OCI-M1 (cell line): ENCODE measurements at places on chromosomes 3 and 15.

DNA sequence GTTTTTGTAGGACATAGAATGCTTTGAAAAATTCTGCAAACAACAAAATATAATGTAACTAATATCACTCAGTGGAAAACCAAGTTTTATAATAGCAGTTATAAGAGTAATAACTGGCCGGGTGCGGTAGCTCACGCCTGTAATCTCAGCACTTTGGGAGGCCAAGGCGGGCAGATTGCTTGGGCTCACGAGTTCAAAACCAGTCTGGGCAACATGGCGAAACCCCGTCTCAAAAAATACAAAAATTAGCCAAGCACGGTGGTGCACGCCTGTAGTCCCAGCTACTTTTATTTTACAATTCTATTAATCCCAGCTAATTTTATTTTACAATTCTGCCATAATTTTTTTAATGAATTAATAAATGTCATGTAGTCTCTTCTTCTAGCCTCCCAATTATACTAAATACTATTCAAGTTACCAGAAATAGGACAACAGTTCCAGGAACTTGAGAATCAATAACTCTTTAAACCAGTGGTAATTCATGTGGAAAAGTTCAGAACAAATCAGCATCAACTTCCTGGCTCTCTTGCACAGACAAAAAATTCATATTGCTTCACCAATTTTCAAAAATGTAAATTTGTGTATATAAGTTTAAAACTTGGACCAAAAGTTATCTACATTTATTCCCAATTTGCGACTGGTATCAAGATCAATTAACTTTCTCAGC, 2.2 kb downstream of the DENND4A start:
- DNase-seq: peak; percentile 42

GRCh38 chr15:101348643-101349042, 53.6 kb upstream of the SNRPA1 start:
- DNase-seq: no peak

- peak; percentile 48 for DNase-seq
Measured at GRCh38 chr3:186108106-186108940, 566 bp downstream of the ETV5 start.

- no peak for DNase-seq
Measured at GRCh38 chr15:78689626-78690025, 48.6 kb upstream of the CHRNB4 start.

- DNase-seq: peak; percentile 34
Measured at GRCh38 chr3:10169000-10169496, 4.3 kb downstream of the IRAK2 start.

GRCh38 chr3:154971771-154972326, 108.3 kb upstream of the MME start:
- DNase-seq: peak; percentile 61

- peak; percentile 89 for DNase-seq
Measured at GRCh38 chr3:167735233-167736138, at the start of gene SERPINI1. TSS of gene SERPINI1 (plus strand) at chr3:167735721. CDS start at chr3:167789129, 53,408 bp downstream.

DNA sequence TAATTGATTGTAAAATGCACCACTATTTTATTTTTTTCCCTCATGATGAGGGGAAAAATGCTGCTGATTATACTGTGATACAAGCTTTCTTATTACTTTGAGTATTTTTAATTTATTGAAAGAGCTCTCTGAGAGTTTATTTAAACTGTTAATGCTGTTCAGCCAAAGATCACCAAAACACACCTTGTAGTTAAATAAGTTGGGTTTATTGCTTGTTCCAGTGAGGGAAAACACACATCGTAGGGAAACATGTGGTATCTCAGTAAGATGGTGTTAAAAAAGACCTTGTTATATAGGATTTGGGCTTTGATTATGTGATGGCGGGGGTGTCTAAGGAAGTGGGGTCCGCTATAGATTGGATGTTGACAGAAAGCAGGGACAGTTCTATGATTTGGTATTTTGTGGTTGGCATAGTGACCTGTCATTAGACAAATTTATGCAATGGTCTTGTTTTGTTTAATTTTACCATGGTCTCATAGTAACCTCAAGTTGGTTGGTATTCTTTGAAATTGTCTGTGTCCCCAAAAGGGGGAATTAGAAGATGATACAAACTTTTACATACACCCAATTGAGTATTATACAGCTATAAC, 11.1 kb downstream of the HACD3 start:
- no peak for DNase-seq

- no peak for DNase-seq
Measured at GRCh38 chr3:141998669-141999290, 122.3 kb downstream of the ATP1B3 start.

GRCh38 chr3:128098234-128098633, 25.4 kb downstream of the RUVBL1 start:
- DNase-seq: no peak

- peak; percentile 7 for DNase-seq
Measured at GRCh38 chr3:182802413-182803390, 9.4 kb downstream of the ATP11B start.

DNA sequence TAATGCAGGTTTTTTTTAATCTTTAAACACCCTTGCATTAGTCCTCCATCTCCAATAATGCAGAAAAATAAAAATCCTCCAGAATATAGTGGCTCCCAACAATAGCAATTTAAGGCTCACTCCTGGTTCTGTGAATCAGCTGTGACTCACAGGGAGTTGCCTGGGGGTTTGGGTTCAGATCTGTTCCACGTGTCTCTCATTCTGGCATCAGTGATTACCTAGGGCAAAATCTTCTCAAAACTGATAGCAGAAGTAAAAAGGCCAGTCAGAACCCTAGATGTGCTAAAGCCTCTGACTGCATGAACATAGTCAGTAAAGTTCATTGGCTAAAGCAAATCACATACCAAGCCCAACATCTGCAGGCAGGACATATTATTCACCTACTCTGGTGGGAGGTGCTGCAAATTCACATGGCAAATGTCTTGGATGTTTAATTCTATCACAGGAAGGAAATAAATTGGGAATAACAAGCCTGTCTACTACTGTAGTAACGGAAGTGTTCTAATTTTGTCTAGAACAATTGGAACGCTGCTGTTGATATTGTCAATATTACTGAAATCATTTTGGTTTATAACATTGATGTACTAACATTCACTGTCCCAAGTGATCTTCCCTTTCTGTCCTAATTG, 364.1 kb upstream of the CNTN4 start:
- DNase-seq: no peak

DNA sequence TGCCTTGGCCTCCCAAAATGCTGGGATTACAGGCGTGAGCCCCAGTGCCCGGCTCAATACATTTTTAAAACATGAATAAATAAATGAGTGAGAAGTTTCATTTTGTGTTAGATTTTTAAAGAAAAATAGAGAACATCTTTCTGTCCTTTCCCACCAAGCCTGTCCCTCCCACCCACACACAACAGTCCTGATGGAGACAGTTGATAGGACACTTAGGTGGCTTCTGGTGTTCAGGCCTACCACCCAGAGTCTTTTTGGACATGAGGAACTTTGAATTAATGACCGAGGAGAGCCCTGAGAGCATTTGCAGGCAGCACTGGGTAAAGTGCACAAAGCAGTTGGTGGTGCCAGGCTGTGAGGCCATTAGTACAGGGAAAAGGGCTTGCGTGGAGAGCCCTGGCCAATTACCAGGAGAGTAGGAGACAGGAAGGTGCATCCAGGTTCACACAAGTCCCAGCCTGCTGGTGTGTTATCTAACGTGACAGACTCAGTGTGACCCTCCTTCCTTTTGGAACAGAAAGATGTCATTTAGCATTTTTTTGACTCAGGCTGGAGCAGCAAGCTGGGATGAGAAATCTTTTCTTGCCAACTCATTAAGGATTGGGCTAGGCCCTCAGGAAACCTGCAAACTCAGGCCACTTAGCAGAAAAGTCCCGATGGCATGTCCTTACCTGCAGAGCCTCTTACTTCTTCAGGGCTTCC, 103.6 kb downstream of the PDCD6IP start:
- DNase-seq: peak; percentile 44

DNA sequence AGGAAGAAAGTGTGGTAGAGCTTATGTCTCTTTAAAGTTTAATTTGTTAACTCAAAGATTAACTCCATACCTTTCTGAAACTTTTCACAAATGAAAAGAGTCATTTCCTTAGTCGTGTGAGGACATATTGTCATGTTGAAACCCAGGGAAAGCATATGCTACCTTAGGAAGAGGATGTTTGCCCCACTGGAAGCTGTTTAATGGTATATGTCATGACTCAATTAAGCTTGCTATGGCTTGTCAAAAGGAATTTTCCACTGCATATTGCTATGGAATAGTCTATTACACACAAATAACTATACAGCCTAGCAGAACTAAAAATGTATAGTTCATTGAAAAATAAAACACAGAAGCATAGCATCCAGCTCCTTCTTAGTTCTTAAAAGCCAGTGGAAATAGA, 69.9 kb downstream of the NSUN3 start:
- DNase-seq: no peak

- no peak for DNase-seq
Measured at GRCh38 chr15:51168700-51169099, 74.0 kb upstream of the TNFAIP8L3 start.

GRCh38 chr3:167057581-167057980, 322.5 kb downstream of the ZBBX start:
- DNase-seq: no peak

GRCh38 chr3:109597444-109597843, 260.1 kb upstream of the DPPA4 start:
- DNase-seq: no peak

- no peak for DNase-seq
Measured at GRCh38 chr3:59126446-59126845, 76.6 kb upstream of the CFAP20DC start.

- peak; percentile 82 for DNase-seq
Measured at GRCh38 chr3:50340448-50341329, at the start of gene RASSF1. TSS of gene RASSF1 (minus strand) at chr3:50340836. CDS start at chr3:50340805, 31 bp downstream.

DNA sequence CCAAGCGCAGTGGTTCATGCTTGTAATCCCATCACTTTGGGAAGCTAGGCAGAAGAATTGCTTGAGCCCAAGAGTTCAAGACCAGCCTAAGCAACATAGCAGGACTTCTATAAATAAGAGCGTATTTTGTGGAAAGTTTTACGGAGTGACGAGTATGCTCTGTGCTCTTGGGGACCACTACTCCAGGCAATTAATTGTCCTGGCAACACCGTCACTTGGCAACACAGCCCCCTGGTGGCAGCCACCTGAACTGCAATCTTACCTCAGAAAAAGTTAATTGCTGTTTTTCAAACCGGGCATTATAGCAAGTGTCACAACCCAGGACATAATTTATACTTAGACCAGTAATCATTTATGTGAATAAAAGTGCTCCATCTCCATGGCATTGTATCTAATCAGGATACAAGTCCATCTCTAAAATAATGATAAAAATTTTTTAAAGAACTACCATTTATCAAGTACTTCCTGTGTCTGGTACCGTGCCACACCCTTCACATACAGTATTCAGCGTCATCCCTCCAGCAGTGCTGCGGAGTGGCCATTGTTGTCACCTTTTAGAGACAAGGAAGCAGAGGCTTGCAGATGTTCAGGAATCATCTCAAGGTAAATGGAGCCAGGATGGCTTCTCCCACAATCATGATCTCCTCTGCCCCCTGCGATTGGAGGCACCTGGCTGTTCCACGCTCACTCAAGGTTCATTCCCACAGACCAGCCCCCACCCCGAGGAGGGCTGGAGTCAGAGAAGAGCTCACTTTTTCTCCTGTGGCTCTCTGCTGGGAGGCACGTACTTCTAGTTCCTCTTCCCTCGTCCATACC, 34.5 kb downstream of the PLA2G4D start:
- peak; percentile 74 for DNase-seq

DNA sequence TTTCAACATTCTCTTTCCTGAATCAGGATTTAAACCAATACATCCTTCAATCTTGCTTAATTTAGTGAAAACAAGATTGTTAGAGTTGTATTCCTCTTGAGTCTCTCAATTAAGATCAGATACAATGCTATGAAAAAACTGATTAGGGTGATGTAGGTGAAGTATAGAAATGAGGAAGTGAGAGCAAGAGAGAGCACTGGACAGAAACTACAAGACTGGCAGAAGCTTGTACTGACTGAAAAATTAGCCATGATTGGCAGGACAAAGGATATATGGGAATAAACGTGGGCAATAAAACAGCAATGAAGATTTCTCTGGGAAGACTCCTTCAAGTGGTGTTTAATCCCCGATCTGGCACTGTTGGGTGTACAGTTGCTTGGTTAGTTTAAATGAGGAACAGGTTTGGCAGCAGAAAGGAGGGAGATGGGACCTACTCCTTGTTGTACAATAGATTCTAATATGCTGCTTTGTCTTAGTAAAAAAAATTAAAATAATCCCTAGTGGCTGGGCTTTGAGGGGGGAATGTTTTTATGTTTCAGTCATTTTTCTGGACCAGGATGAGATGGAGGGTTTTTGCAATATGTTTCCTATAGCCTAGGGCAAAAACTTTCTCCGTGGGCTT, 252.7 kb downstream of the SLC9A9 start:
- DNase-seq: peak; percentile 36
